ENCODE measurements at places on chromosomes 6 and 20.
A peak's percentile ranks its signal among the peaks of the same experiment; 100 is the strongest.

DNA sequence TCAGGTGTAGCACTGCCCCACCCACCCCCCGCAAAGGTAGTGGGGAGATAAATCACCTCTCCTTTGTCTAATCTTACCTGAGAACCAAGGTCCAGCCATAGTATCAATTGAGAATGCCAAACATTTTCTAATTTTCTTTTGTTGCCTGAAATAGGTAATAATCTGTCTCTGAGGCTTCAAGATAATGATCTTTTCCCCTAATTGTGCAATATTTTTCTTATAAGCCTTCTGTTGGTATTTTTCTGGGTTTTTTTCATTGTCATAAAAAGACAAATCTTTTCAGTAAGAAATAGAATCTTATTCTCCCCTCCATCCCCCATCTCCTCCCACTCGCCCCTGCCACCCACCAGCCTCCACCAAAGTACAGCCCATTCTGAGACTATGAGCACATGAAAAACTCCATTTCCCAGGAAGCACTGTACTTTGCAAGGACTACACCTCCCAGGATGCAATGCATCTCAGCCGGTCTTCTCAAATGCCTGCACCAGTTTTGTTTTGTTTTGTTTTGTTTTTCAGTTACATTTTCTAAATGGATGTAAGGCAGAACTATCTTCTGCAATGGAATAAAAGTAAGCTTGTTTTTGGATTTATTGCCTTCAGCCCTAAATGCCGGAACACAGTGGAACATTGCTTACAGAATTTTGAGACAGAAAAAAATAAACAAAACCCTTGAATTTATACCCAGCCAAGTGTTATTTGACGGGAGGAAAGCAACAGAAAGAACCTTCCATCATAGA, 268.0 kb downstream of the TFAP2A start:
- no peak for DNase-seq

- peak; percentile 48 for DNase-seq
These were observed 4.8 kb upstream of the SOX4 start for GRCh38 chr6:21588481-21589351.

DNA sequence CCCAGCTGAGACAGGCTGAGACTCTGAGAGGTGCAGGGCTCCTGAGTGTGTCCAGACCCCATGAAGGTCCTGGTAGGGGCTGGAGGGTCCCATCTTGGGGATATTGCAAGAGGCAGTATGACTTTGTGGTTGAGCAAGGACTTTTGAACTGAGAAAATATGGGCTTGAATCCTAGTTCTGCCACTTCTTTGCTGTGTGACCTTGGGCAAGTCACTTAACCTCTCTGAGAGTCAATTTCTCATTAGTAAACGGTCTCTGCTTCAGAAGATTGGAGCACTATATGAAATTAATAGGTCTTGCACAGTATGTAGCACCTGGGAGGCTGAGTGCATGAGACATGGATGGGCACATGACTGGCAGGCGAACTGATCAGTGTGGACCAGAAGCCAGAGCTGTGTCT, 42.7 kb downstream of the TFEB start:
- DNase-seq, result no peak

DNA sequence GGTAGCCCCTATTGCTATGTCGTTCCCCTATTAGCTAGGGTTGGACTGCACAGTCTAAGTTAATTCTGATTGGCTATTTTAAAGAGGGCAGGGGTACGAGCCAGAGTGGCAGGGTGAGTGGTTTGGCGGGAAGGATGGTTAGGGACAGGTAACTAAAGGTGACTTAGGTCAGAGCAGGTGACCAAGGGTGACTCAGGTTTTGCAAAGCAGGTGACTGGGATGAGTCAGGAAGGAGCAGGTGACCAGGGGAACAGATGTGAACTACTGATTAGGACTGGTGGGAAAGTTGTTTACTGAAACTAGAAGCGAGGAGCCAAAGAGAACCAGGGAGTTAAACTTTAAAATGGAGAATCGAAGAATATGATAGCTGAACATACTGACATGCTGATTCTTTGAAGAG, 295.2 kb downstream of the GJA1 start:
- no peak for DNase-seq

DNA sequence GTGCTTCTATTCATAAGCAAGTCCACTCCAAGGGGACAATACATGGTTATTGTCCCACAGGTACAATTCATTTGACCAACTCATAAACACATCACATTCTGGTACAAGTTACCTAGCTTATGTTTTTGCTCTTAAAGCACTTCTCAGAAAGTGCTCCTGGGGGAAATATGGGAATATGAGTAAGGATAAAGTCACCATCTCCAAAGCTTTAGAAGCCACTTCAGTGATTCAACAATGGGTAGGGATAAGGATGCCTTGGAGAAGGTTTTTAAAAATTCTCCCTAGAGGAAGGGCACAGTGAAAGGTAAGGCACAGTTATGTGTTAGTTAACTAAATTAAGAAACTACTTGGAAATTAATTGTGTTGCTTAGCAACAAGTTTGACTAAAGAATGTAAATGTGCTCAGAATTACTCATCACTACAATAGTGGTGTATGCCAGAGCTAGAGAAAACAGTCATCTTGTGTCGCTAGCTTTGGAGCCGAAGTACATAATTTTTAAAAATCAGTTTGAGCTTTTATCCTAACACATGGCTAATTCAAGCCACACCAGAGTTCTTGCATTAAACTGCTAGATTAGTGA, 39.5 kb upstream of the LAMP5 start:
- DNase-seq, result no peak

- no peak for DNase-seq
These were observed 62.9 kb downstream of the MRPL14 start for GRCh38 chr6:44064089-44064947.

DNA sequence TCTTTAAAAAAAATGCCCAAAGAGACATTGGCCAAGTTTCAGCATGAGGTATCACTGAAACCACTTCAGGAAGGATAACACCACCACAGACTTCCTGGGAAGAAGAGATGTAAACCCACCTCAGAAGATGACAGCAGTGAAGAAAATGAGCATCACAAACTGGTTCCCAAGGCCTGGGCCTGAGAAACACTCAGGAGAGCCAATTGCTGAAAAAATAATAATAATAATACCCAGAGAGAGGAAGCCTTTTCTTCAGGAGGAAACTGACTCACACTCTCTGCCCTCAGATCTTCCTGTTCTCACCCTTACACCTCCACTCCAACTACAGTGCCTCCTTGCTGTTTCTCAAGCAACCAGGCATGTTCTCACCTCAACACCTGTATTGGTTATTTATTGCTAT, 68.1 kb upstream of the MAFB start:
- no peak for DNase-seq

DNA sequence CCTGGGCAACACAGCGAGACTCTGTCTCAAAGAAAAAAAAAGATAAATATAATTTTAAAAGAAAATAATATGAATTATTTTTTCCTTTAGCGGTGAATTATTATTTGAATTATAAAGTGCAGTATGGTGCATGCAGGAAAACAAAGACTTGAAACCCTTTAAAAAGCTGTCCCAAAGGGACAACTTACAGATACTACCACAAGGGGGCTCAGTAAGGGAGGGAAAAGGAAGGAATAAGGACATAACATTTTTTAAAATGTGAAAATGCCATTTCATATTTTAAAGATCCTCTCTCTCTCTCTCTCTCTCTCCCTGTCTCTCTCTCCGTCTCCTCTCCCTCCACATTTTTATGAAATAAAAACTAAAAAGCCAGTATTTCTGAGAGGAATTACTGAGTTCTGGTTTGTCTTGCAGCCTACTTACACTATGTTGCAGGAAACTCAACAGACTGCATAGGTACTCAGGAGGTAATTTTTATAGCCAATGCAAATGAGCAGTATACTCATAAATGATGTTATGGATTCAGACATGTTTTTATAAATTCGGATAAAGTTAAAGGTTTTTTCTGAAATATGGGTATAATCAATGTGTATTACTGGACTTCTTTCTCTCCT, 455.0 kb upstream of the GJE1 start:
- DNase-seq, result no peak

GRCh38 chr6:158808941-158809678, 10.1 kb downstream of the EZR start:
- no peak for DNase-seq

DNA sequence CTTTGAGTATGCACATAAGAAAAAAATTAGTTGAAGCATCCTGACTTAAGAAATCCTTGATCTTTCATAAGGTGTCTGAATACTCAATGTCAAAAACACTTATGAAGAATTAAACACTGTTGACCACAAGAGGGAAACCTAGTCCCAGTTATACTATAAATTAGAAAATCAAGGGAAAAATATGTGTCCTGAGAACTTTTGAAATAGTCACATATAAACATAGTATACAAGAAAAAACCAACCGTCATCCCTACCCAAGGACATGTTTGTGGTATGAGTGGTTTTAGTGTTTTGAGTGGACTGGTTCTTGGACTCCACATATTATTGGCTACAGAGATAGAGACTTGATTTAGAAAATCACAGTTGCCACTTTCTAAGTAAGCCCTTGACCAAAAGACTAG, 7.6 kb upstream of the HLA-DRA start:
- DNase-seq, result no peak

DNA sequence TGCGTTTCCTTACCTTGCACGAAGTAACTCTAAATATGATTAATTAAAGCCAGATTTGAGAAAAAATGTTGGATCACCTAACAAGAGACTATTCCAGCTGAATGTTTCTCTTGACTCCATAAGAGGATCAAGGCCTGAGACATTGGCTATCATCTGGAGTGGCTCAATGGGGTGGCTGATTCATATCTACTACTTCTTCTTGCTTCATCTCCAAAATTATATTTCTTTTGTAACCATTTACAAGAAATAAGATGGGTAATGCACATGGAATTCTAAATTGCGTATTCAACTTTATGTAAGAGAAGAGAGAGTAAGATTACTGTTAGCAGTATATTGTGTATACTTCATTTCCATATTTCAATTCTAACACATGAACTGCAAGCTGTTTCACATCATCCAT, 819.0 kb upstream of the EYS start:
- DNase-seq, result no peak

- no peak for DNase-seq
These were observed 1628.5 kb downstream of the HACE1 start for GRCh38 chr6:103231181-103231580.

DNA sequence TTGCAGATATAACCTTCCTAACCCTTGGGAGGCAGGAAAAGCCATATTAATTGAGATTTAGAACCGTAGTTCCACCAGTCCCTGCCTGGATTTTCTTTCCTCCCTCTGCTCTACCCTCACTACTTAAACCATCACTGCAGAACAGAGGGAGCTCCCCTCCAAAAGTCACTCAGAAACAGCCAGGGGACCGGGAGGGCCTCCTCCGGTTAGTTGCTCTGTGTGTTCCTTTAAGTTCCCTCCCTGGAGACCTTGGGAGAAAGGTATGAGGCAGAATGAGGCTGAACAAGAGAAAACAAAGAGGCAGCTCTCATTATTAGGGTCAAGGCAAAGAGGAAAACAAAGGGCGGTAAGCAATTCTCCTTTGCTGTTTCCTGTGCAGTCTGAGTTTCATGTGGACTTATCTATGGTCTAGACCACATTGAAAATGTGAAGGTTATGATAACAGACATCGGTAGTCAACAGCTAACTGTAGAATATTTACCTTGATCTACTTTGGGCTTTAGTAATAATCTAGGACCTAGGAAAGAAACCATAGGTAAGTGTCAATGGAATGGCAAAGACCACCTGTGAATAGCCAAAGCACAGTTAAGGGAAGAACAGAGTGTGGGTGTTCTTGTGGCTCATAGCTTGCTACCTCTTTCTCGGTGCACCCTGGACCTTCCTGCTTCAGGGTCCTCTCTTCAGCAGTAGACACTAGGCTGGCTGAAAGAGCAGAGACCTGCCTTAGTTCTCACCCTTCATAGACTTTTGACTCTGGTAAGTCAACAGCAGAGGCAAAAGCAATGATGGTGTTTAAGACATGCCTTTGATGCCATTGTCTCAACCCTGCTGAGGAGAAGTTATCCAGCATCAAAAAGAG, 250.9 kb upstream of the CITED2 start:
- DNase-seq, result no peak

Data from left lobe of liver (tissue), 2 donors.